ENCODE measurements at places on chromosomes 1 and 21. TPM values are rescaled to one million over a fixed set of nuclear protein-coding genes. Genes with fewer than 3 reads are reported as not detected.

GRCh38 chr21:46284733-46285132 lies 678 bp downstream of the MCM3AP start:
- no peak for DNase-seq

Gene SCAMP3
- total RNA-seq: 68.6 TPM

- no peak for DNase-seq
Observed at GRCh38 chr1:97094247-97094972, 372.8 kb downstream of the PTBP2 start.

- no peak for DNase-seq
Observed at GRCh38 chr1:160952129-160952510, 2.5 kb downstream of the ITLN2 start.

GRCh38 chr1:234987415-234988154 lies 141.1 kb downstream of the TOMM20 start:
- DNase-seq: peak; percentile 83

Gene SHE
- 6.2 TPM for total RNA-seq

Gene IQGAP3
- 2.5 TPM for total RNA-seq

GRCh38 chr1:55781944-55782482 lies 566.8 kb upstream of the USP24 start:
- DNase-seq: no peak

DNA sequence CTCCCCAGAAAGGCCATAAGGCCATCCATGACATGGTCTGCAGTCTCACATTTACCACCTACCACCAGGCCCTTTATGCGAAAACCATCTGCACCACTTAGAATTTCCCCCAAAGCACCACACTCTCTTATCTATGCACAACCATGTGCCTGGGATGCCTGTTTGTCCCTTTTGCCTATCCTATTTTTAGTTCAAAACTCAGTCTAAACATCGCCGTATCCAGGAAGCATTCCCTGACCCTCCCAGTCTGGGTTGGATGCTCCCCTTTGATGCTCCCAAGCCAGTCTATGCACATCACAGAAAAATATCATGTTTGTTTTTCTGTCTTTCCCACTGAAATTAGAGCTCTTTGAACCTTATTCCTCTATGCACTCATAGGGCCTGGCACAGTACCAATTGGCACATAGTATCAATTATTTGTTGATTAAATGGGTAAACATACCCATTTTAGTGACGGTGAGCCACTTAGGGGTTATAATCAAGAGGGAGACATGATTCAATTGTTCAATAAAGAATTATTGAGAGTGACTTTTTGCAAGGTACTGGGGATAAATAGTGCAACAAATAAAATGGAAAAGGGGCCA lies 6.7 kb downstream of the MPL start:
- DNase-seq: no peak

- DNase-seq: no peak
Observed at GRCh38 chr1:119535381-119535780, 28.4 kb downstream of the HSD3B1 start.

- no peak for DNase-seq
Observed at GRCh38 chr1:201116091-201116490, 3.9 kb upstream of the CACNA1S start.

Gene SPRR4
- not detected for total RNA-seq

GRCh38 chr1:8925960-8926359 lies 19.7 kb upstream of the CA6 start:
- no peak for DNase-seq

GRCh38 chr1:204093781-204094180 lies 20.9 kb downstream of the SOX13 start:
- no peak for DNase-seq

DNA sequence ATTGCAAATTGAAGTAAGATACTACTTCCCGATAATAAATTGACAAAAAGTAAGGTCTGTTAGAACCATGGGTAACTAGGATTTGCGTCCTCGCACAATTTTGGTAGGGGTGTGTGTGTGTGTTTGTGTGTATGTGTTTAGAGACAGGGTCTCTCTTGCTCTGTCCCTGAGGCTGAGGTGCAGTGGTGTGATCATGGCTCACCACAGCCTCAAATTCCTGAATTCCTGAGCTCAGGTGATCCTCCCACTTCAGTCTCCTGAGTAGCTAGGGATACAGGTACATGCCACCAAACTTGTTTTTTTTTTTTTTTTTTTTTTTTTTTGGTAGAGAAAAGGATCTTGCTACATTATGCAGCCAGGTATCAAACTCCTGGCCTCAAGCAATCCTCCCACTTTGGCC lies 209.2 kb upstream of the ESRRG start:
- DNase-seq: no peak

Gene RHD
- total RNA-seq: not detected

Gene ELAVL4
- total RNA-seq: 0.43 TPM

- no peak for DNase-seq
Observed at GRCh38 chr1:212645546-212646543, 37.3 kb downstream of the ATF3 start.

DNA sequence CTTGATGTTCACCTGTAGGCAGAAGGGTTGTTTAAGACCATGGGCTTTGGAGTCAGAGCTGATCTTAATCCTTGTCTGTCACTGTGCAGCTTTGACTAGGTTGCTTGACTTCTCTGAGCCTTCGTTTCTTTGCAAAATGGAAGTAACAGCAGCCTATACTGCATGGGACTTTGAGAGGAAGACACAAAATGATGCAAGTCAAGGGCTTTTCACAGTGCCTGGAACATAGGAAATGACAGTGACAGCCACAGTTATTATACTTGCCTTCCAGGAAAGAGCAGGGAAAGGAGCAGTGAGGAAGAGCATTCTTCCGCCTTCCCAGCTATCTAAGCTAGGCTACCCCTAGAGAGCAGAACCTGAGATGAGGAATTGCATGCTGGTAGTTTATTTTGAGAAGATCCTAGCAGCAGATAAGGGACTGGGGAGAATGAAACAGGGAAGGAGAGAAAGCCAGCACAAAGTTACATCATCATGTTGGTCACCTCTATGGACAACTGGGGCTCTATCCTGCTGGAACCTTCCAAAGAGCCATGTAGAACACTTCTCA lies 3.1 kb downstream of the CSF3R start:
- DNase-seq: no peak

GRCh38 chr1:51170342-51170741 lies 65.7 kb upstream of the RNF11 start:
- DNase-seq: no peak

DNA sequence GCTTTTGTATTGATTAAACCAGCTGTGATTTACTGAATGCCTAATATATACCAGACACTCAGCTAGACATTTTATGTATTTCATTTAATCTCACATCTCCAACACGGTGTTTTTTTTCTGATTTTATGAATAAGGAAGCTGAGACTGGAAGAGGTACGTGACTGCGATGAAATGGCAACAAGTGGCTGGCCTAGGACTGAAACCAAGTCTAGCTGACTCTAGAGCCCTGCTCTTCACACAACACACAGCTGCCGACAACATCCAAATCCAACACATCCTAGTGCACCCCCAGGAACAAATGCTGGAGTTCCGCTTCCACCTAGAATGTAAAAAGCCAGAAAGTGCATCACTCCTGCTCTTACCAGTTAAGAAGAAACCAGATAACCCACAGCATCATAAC lies 10.7 kb upstream of the TOMM20 start:
- DNase-seq: no peak

DNA sequence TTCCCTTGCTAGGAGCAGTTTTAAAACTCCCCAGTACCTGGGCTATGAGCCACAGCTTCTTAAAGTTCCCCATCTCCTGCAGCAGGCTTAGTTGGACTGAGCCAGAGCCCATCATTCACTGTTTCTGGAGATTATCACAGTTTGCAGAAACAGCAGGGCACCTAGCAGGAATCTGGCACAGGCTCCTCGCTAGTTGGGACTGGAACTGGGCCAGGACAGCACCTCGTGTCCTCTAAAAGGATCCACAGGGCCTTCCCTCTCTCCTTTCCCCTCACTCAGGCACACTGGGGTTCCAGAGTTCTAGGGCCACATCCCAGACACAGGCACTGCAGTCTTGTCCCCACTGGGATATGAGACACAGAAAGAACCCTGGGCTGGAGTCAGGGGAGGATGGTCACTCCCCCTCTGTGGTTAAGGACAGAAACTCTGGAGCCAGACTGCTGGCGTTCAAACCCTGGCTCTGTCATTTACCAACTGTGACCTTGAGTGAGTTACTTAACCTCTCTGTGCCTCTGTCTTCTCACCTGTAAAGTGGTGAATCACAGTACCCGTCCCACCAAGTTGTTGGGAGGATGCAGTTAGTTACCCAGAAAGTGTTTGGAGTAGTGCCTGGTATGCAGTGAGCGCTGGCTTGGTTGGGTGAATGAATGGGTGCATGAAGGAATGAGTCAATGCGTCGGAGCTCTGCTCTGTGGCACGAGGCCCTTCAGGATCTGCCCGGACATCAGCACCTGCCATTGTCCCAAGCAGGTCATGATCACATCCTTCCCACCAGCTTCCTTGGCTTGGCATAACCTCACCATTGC lies 18.8 kb upstream of the ECE1 start:
- DNase-seq: no peak

DNA sequence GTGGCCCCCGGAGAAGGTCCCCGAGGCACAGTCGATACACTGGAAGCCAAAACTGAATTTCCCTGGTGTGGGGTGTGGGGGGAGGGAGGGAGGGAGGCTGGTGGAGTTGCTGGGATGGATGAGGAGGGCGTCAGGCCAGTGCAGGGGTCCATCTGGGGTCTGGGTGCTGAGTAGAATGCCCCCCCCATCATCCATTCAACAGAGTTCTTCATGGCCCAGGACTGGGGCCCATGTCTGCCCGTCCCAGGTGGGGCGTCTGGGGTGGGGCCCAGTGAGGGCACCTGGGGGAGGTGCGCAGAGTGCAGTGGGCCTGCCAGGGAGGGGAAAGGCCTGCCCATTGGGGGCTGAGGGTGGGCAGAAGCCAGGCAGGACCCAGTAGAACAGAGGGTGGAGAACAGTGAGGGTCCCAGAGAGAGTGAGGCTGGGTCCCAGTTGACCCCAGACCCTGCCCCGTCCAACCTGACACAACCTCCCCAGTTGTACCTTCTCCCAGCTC lies 1.9 kb downstream of the TNFRSF18 start:
- no peak for DNase-seq

- DNase-seq: no peak
Observed at GRCh38 chr1:202645097-202645476, 65.2 kb downstream of the SYT2 start.

DNA sequence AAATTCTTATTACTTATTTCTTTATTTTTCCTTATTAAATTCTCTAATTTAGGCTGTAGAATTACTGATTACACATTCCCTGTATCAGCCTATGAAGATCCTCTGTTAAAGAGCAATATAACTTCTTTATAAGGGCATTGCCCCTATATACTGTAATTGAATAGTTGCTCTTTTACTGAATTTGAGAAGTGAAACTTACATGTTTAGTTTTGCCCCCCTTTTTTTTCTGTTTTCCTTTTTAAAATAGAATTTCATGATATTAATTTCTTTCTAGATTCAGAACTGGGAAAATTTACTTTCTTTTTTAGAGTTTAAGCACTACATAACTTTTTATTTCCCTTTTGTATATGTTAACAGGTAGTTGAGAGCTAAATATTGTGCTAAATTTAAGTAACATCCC lies 29.5 kb upstream of the PGM1 start:
- DNase-seq: no peak

DNA sequence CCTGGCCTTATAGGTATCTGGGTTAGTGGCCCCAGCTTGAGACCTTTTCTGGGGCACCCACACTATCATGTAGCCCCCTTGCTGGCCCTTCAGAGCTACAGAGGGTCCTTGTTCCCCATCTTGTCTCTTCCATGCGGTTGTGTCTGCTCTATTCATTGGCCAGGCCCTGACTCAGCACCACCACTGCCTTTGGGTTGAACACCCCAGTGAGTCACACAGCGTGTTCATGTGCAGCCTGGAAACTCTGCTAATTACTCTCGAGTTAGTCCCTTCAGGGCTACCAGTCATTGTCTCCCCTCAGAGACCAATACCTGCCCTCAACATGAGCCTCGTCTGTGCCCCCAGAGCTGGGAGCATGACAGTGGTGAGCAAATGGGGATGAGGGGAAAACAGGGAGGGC lies 28.2 kb upstream of the IKBKE start:
- no peak for DNase-seq

- no peak for DNase-seq
Observed at GRCh38 chr1:46334030-46334384, 6.6 kb upstream of the NSUN4 start.

DNA sequence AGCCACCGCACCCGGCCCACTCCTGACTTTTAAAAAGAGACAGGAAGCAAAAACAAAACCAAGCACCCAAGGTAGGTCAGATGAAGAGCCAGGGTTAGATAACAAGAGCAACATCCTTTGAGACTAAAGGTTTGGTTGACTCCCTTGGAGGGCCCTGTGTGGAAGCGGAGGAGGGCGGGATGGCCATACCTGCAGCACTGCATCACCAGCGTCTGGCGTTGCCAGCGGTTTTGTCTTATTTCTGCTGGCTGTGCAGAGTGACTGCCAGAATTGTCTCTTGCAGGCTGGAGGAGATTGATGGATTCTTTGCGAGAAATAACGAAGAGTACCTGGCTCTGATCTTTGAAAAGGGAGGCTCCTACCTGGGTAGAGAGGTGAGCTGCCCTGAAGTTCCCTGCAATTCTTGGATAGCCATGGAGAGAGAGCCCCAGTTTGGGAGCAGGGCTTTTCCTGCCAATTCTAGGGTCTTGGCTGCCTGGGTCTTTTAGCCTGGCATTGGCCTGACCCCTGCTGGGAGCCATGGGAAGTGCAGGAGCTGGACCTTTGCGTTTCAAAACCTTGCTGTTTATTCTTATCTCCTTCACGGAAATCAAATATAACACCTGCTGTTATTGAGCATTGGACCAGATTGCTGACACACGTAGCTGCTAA lies 24.0 kb downstream of the QSOX1 start:
- DNase-seq: peak; percentile 63

GRCh38 chr1:53617851-53618499 lies 121.0 kb downstream of the GLIS1 start:
- no peak for DNase-seq

- no peak for DNase-seq
Observed at GRCh38 chr1:32289256-32289655, 2.6 kb upstream of the HDAC1 start.

- DNase-seq: no peak
Observed at GRCh38 chr1:218365226-218365999, 20.3 kb downstream of the TGFB2 start.

DNA sequence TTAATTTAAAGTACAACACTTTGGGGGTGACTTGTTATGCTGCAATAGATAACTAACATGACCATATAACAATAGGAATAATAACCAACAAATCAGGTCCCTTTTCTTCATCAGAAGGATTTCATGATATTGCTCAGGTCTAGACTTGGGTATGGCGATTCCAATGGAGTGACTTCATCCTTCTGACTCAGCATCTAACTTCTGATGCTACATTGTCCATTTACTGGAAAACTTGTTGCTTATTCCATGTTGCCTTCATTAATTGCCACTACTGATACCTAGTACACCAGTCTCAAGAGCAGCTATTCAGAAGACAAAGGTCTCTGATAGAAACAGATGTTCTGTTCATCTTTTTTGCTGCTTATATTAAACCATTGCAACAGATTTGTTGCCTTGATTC lies 324.3 kb downstream of the TGFB2 start:
- DNase-seq: no peak

- DNase-seq: no peak
Observed at GRCh38 chr1:67753776-67754525, 69.0 kb downstream of the GADD45A start.

Gene AVPR1B
- 0.40 TPM for total RNA-seq
